Sigmoid colon (tissue), 7 donors: ENCODE measurements at places on chromosomes 1 and 21.

DNA sequence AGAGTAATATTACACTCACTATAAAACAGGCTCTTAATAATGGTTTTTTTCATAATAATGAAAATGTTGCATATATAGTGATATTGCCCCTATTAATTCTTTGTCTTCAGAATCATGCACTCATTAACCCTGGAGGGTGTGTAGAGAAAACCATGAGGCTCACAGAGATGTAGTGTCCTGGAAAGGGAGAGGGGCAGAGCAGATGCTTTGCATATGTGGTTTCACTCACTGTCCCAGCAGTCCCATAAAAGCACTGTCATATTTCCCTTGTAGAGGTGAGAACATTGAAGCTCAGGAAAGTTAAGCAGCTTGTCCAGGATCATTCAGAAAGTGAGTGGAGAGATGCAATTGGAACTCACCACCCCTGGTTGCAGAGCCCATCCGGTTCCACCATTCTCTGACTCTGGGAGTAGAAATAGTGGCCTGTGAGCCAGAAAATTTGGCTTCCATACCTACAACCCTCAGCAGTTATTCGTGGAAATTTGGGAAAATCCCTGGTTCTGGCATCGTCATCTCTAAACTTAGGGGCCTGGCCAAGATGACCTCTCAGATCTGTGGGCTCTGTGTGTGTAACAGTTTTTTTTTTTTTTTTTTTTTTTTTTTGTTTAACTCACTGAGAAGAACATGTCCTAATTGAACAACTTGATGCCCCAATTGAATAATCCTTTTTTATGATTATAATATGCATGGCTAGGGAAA lies 86.4 kb downstream of the RGL1 start:
- no peak for DNase-seq

GRCh38 chr1:23810818-23811540 lies 10.4 kb upstream of the GALE start:
- DNase-seq = no peak

DNA sequence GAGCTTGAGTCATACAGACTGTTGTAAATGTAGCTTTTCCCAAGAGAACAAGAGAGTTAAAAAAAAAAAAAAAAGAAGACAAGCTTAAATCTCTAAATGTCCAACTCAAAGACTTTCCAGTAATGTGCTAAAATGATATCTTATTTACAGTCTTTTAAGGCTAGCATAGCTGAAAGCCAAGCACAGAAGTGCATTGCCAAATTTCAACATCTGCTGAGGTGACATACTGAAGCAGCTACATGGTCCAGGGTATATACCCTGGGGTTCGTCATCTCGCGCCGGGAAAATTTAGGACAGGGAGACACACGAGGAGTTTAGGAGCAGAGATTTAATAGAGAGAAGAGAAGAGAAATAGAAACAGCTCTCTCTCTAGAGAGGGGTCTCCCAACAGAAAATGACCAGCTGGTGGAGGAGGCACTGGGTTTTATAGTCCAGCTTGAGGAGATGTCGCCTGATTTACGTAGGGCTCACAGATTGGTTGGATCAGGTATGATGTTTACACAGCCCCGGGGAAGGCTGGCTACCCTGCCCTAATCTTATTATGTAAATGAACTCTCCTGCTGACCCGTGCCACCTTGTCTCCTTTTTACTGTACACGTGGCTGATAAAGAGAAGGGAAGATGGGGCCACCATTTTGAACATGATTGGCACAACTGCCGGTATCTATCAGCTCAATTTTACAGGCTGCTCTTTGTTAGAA lies 172.7 kb downstream of the TRIM33 start:
- DNase-seq = no peak

DNA sequence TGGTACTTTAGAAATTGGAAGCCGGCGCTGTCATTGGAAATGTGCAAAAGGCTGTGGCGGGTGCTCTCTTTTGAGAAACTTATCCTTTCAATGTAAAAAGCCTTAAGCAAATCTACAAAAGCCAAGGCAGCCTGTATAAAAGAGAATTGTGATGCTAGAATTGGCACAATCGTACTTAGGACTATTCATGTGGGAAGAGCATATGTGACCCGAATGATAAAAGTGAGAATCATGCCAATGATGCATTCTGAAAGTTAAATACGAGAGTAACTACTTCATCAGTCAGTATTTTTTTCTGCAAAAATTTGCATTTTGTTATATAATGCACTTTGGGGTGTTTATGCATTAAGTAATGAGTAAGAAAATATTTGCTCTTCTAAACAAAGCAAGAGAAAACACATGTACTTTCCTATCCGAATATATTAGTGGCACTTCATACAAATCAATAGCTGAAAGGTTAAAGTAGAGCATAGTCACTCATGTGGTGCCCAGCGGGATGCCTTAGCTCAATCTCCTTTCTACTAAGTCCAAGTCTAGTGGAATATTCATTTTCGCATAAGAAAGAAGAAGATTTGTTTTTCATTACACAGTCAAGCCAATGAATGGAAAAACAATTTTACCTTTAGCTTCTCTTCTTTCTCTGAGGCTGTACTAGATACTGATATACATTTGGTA lies 1256.6 kb upstream of the B3GALT2 start:
- DNase-seq = no peak

DNA sequence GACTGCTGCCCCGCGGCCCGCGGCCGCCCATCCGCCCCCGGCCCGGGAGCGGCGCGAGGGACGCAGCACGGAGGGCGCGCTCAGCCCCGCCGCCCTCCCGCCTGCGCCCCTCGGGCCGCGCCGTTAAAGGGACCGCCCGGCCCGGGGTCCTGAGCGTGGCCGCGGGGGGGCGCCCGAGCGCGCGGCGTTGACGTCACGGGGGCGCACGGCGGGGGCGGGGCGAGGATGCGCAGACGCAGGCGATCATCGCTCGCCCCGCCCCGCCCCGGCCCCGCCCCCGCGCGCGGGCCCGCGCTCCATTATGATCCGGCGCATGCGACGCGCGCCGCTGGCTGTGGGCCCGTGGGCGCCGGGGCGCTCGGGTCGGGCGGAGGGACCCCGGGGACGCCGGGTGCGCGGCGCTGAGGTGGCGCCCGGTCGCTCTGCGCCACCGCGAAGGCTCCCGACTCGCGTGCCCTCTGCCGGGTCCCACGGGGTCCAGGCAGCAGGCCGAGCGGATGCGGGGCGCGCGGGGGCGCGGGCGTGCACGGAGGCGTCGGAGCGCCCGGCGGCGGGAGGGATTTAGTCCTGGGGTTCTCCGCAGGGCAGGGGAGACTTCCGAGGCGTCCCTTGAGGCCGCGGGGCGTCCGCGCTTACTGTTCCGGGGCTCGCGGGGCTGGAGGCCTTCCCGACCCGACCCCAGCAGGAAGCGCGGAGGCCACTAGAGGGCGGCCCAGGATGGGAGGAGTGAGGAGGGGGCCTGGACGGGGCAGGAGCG lies at the start of gene DVL1:
Gene DVL1, minus strand, starts transcription at position 163 of the 757 bp plus-strand sequence. CDS start 353 bp downstream, outside the sequence.
- peak; percentile 87 for DNase-seq

DNA sequence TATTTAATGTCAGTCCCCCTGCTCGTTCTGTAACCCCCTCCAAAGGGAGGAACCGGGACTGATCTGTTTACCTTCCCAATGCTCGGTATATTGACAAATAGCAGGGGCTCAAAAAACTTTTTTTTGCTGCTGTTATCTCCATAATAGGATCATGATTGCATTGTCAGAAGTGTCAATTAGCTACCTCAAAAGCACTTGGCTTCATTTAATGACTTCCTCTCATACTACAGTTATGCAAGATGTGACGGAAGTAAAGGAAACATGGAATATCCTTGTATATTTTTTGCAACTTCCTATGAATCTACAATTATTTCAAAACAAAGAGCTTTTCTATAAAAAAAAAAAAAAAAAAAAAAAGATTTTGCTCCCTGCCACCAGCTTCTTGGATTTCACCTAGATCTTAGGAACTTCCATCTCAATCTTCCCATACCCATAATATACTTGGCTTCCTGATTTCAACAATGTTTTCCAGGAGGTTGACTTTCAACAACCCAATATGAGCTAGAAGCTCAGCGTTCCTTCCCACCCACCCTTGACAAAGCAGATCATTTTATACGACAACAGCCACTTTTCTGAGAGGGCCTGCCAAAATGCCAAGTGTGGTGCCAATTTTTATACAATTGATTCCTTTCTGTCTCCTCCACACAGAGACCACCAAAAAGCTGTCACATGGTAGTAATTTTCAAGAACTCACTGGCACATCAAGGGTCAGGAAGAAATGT lies 71.7 kb downstream of the SETD4 start:
- no peak for DNase-seq

GRCh38 chr1:3456964-3457909 lies 2.8 kb downstream of the ARHGEF16 start:
- DNase-seq = no peak

DNA sequence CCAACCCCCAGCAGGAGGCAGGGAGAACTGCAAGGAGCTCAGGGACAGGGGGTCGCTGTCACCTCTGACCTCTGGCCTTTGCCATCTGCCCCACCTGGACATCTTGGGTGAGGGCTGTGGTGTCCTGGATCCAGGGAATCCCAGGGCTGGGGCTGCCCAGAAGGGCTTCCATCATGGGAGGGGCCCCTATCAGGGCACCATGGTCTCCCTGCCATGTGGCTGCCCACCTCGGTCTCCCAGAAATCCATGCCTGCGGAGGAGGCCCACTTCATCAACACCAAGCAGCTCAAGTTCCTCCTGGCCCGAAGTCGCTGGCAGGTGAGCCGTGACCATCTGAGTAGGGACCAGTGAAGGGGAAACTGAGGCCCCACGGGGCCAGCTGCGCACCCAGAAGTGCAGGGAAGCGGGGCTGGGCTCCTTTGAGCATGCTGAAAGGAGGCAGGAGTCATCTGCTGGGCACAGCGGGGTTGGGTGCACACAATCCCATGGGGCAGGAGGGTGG lies 36.1 kb downstream of the TRIM11 start:
- DNase-seq = peak; percentile 60

DNA sequence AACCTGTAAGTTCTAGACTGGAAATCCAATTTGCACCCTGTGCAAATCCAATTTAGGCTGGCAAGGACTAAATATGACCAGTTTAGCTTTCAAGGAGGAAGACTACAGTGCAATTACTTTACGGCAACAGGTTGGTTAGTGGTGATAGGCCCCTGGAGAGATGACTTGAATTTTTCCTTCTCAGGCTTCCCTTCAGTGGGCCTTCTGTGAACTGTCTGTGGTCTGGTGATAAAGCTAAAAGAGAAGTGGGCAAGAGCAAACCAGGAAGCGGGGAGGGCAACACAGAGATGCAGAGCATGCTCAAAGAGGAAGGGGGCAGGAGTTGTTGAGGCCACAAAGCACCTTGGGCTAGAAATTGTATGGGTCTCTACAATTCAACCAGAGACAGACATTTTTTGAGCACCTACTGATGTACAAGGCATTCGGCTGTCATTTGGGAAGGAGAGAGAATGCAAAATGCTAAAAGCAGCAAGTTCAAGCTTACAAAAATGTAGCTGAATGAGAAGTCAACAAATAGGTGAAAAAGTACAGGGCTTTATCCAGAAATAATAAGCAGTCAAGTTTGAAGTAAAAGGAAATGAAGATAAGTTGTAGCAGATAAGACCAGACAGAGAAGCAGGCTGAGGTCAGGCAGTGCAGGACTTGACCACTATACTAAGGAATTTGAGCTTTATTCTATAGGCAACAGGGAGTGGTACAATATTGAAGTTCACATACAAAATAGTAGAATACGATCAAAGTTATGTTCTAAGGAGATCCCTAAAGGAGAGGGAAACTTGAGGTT lies 23.9 kb downstream of the INPP5B start:
- no peak for DNase-seq

DNA sequence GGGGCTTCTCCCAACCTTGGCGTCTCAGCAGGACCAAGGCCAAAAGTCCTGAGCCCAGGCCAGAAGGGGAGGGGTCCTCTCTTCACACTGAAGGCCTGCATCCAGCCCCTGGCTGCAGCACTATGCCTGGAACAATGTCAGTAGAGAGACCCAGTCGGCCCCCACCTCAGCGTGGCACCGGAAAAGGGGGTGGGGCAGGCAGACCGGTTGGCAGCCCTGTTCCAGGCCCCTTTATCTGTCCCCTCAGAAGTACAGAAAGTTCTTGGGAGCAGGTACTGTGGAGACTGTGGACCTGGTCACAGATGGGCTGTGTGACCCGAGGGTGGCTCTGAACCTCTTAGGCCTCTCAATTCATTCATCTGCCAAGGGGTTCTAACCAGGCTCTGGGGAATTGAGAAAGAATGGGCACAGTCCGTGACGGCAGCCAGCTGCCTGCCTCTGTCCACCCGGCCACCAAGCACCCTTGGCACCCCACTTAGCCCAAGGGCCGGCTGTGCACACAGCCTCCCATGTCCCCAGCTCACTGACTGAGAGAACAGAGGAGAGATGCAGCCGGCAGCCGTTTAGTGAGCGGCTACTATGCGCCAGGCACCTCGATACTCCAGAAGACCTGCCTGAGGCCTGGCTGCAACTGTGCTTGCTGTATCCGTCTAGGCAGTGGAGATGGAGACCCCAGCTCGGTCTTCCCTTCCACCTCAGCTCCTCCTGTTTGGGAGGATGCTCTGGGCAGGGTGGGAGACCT lies 23.9 kb downstream of the RUNX3 start:
- DNase-seq = peak; percentile 46
